ENCODE measurements at places on chromosomes 2 and 18. TPM values are rescaled to one million over a fixed set of nuclear protein-coding genes. Genes with fewer than 3 reads are reported as not detected.

DNA sequence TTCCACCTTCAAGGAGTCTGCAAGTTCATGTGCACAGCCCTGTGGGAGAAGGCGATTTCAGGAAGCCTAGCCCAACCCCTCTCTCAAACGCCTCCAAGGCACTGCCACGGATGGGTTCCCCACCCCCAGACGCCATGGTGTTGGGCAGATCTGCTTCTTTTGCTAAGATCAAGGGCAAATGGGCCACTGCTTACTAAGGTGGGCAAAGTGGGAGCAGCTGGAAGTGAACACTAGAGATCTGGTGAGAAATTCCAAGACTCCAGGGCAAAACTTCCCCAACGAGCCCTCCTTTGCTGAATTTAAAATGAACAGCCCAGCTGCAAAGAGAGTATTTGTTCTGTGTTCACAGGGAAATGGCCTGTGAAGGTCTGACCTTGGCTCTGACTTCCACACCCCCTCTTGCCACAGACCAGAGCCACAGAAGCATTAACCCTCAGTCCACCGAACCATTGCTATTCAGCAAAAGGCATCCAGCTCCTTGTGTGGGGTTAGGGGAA, 45.1 kb upstream of the ZBTB7C start:
- no peak for DNase-seq

Gene GTF2A1L
- not detected for total RNA-seq

GRCh38 chr2:222074674-222075073, 224.1 kb downstream of the PAX3 start:
- no peak for DNase-seq

- DNase-seq = no peak
Measured at GRCh38 chr2:206876216-206876860, 63.0 kb upstream of the CPO start.

GRCh38 chr2:241256168-241256545, 59.3 kb downstream of the HDLBP start:
- DNase-seq = no peak

GRCh38 chr2:138132108-138132507, 167.8 kb downstream of the HNMT start:
- DNase-seq = no peak

- no peak for DNase-seq
Measured at GRCh38 chr2:28993206-28993960, 12.3 kb downstream of the TOGARAM2 start.

DNA sequence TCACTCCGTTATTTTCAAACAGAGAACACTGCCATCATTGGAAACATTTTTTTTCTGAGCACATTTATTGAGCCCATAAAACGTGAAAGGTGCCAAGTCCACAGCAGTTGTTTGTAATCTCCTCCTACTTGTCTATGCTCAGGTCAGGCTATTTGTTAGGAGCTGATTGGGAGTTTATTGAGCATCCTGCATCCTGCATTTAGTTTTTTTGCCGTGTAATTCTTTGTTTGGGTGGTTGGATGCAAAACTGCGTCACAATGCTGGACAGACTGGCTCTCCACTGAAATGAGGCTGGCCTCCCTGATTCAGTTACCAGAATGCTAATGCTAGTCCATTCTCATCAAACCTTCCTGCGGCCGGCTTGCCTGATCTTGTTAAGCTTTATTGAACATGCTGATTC, 71.4 kb downstream of the RAPGEF4 start:
- no peak for DNase-seq

Gene HMSD
- total RNA-seq = 2.1 TPM

- no peak for DNase-seq
Measured at GRCh38 chr2:159153463-159153862, 133.0 kb downstream of the WDSUB1 start.

- peak; percentile 65 for DNase-seq
Measured at GRCh38 chr2:240569998-240570530, 1.8 kb downstream of the RNPEPL1 start.

- no peak for DNase-seq
Measured at GRCh38 chr2:95327861-95328260, 30.7 kb downstream of the KCNIP3 start.

- DNase-seq = no peak
Measured at GRCh38 chr2:205837663-205838062, 155.4 kb downstream of the NRP2 start.

DNA sequence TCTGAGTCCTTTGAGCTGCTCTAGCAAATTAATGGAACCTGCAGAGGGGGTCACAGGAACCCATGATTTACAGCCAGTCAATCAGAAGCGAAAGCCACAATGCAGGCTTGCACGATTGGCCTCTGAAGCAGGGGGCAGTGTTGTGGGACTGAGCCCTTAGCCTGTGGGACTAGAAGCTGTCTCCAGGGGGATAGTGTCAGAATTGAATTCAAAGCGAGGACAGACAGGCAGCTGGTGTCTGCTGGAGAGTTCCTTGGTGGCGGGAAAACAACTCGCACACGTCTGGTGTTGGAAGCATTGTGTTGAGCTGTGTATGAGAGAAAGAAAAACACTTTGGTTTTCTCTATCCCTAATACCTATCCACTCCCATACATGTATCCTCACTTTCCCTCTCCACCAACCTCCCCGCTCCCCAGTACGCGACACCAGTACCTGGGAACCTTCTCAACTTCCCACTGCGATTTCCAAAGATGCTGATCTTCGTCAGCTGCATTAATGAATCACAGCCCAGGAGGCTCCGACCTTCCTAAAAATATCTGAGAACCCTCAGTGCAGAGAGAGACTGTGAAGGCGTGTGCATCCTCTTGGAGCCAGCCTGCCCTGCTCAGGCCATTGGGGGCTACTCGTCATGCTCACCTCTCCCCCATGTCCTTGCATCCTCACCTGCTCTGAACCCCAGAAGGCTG, 88.2 kb downstream of the HS1BP3 start:
- peak; percentile 37 for DNase-seq

GRCh38 chr2:196113061-196113974, 44.7 kb upstream of the DNAH7 start:
- DNase-seq = no peak
